ENCODE measurements at places on chromosomes 1 and 21.

DNA sequence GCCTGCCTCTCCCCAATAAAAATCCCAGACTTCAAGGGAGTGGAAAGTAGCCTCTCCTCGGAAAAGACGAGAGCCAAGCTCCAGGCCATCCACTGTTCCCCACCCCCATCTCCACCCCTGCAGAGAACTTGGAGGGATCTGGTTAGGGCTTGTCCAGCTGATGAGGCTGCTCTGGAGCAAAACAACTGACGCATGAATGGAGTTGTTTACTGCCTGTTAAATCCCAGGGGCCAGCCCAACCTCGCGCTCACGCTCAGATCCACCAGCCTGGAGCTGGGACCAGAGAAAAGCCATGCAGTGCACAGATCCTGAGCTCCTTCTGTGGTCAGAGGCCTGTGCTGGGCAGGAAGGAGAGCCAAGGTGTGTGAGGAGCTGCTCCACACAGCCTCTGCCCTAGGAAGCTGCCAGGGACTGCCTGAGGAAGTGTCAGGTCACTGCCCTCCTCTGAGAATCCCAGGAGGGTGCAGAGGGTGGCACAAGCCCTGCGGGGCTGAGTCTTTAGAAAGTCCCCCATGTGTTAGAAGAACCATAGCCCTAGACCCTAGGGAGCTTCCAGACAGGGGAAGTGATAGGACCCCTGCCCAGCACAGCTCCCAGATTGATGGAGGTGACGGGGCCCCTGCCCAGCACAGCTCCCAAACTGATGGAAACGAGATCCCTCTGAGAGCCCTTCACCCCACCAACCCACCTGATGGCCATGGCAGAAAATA lies 109.0 kb upstream of the IPO9 start:
- DNase-seq: peak; percentile 46
- no peak overlapping the region for H3K4me3 ChIP-seq

DNA sequence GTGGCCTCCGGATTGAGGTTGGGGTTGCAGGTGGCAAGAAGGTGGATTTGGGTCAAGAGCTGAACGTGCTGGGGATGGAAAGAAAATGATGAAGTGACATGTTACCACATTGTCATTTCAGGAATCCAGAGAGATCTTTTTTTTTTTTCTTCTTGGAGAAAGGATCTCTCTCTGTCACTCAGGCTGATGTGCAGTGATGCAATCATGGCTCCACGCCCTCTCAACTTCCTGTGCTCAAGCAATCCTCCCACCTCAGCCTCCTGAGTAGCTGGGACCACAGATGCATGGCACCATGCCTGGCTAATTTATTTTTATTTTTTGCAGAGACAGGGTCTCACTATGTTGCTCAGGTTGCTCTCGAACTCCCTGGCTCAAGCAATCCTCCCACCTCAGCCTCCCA lies 80.6 kb downstream of the GON4L start:
- no peaks in the 10 kb centered on the region for H3K4me1 ChIP-seq
- H3K4me3 ChIP-seq: no peak overlapping the region
- peaks cover 8% of the 10 kb centered on the region for H3K36me3 ChIP-seq
- no peak for DNase-seq
- no peaks in the 10 kb centered on the region for H3K27me3 ChIP-seq

DNA sequence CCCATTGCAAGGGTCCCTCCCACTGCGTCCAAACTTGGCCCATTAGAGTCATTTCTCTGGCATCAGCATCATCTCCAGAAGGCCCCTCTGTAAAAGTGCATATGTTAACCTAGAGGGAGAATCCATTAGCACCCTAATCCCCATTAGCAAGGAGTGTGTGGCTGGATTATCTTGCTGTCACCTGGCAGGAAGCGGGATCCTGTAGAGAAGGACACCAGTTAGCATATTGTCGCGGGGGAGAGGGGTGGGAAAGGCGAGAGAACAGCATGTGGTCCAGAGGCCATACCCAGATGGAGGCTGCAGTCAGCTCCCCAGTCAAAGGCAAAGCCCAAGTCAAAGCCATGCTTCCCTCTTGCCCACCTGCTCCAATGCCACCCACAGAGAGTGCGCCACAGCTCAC lies 64.0 kb downstream of the OLIG1 start:
- no peaks in the 10 kb centered on the region for H3K4me1 ChIP-seq
- no peaks in the 10 kb centered on the region for H3K36me3 ChIP-seq
- no peaks in the 10 kb centered on the region for H3K27me3 ChIP-seq
- H3K4me3 ChIP-seq: no peak overlapping the region
- DNase-seq: no peak

DNA sequence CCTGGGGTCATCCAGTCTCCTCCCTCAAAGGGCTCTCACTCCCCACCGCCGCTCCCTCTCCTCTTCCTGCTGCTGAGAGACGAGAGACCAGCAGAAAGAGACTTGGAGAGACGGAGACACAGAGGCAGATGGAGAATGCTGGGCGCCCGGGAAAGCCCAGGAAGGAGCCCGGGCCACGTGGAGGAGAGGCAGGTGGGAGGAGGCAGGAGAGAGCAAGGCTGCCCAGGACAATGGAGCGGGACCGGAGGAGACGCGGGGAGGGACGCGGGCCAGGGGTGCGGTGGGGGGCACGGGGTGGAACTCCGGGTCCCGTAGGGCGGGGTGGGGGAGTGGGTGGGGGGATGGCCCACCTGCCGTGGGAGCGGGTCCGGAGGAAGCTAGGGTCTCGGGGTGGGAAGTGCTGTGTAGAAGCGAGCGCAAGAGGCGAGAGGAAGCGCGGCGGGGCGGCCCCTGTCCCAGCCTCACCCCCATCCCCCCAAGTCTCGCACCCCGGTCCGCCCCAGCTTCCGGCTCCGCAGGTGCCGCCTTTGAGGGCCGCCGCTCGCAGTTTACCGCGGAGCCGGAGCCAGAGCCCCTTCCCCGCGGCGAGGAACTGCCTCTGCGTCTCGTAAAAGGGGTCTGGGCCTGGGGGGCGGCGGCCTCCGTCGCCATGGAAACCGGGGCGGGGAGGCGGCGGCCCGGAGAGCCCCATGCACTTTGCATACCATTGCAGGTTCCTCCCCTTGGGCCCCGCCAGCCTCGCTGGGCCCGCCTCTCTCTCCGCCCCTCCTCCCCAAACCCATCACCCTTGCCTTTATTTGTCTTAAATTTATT lies 11.7 kb upstream of the EPHA2 start:
- H3K27ac ChIP-seq: peak overlapping the region; percentile 37
- no peak overlapping the region for H3K4me3 ChIP-seq
- peak; percentile 51 for DNase-seq
- no peaks in the 10 kb centered on the region for H3K36me3 ChIP-seq
- H3K4me1 ChIP-seq: peaks cover 27% of the 10 kb centered on the region

DNA sequence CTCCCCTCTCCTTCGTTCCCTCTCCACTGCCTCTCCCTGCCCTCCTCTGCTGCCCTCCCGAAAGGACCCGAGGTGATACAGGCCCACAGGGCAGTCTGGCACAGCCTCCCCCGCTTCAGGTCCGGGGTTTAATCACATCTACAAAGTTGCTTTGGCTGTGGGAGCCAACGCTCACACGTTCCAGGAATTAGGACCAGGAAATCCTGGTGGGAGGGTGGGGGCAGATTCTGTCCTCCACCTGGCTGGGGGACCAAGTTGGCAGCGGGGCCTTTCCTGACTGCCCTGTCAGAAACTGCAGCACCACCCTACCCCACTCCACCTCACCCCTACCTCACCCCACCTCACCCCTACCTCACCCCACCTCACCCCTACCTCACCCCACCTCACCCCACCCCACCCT lies 95.1 kb downstream of the WDR4 start:
- H3K4me1 ChIP-seq: peaks cover 14% of the 10 kb centered on the region
- DNase-seq: no peak
- H3K27me3 ChIP-seq: no peaks in the 10 kb centered on the region
- H3K36me3 ChIP-seq: no peaks in the 10 kb centered on the region
- no peak overlapping the region for H3K4me3 ChIP-seq

DNA sequence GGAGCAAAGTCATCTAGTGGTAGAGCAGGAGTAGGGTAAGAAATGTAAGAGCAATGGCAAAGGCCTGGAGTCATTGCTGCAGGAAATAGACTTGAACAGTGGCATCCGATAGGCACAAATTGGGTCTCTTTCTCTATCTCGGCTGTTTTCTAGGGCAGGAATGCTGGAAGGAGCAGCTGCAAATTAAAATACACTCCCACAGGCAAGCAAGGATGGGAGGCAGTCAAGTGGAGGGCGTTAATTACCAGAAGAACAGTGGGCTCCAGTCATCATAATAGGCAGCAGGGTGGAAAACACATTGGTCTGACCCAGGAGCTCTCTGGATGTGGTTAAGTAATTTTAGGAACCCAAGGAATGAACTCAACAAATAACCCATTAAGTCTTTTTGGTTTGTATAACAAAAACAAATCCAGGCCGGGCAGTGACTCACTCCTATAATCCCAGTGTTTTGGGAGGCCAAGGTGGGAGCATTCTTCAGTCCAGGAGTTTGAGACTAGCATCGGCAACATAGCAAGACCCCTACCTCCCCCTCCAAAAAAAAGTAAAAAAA lies 7.8 kb upstream of the TDRD5 start:
- H3K4me3 ChIP-seq: no peak overlapping the region
- H3K4me1 ChIP-seq: peaks cover 15% of the 10 kb centered on the region
- no peaks in the 10 kb centered on the region for H3K36me3 ChIP-seq
- H3K27me3 ChIP-seq: no peaks in the 10 kb centered on the region

DNA sequence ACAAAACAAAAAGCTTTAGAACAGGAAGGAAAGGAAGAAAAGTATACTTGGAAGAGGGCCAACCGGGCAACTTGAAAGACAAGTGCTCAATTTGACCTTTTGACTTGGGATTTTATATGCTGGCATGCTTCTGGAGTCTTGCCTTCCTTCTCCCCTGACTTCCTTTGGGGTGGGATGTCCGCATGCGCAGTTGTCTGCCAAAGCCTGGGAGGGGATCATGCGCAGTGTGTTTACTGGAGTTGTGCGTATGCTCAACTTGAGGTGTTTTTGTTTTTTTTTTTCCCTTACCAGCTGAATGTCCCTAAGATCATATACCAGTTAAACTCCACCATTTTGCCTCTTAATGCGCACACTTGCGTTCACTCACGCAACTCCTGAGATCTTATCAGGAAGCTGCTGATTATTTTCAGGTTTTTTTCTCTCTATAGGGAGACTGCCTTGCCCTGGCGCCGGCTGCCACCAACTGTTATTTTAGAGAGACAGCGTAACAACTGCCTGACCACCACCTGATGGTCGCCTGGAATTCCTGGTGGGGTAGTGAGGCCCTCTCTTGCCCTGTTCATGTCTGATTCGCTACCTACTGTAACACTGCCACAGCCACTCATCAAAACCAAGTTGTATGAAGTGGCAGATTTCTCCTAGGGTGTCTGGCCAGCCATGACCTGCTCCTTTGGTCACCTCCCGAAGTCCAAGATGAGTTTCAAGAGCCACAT lies 138.7 kb upstream of the ZNF644 start:
- no peak overlapping the region for H3K4me3 ChIP-seq
- H3K27me3 ChIP-seq: no peaks in the 10 kb centered on the region
- no peak for DNase-seq
- H3K36me3 ChIP-seq: no peaks in the 10 kb centered on the region
- no peaks in the 10 kb centered on the region for H3K4me1 ChIP-seq
- H3K27ac ChIP-seq: no peak overlapping the region

- H3K27me3 ChIP-seq: no peaks in the 10 kb centered on the region
- peaks cover 12% of the 10 kb centered on the region for H3K4me1 ChIP-seq
- no peak for DNase-seq
- H3K4me3 ChIP-seq: no peak overlapping the region
Measured at GRCh38 chr1:91685994-91686393, 185.3 kb downstream of the CDC7 start.

- H3K27ac ChIP-seq: no peak overlapping the region
- no peak for DNase-seq
- H3K4me1 ChIP-seq: no peaks in the 10 kb centered on the region
- H3K27me3 ChIP-seq: no peaks in the 10 kb centered on the region
Measured at GRCh38 chr1:156804572-156805243, 11.9 kb downstream of the SH2D2A start.

DNA sequence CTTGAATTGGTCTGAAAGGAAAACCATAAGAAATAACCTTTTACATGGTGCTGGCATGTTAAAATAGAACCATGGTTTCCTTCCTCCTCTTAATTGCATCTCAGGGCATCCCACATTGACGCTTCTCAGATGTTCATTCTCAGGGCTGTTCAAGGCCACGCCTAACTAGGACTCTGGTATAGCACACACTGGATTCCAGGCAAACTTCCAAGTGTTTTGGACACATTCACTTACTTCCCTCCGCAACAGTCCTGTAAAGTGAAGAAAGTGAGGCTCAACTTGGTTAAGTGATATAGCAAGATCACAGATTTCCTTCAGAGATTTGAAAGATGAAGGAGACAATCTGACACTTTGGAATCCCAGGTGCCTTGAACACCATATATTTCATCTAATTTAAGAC lies 244.8 kb downstream of the DUSP10 start:
- no peak overlapping the region for H3K4me3 ChIP-seq
- H3K36me3 ChIP-seq: no peaks in the 10 kb centered on the region
- no peak overlapping the region for H3K27ac ChIP-seq

GRCh38 chr1:60866226-60866900 lies 216.0 kb upstream of the NFIA start:
- H3K4me1 ChIP-seq: no peaks in the 10 kb centered on the region
- H3K4me3 ChIP-seq: no peak overlapping the region
- DNase-seq: no peak
- H3K36me3 ChIP-seq: no peaks in the 10 kb centered on the region
- peak overlapping the region; percentile 33 for H3K27ac ChIP-seq
- no peaks in the 10 kb centered on the region for H3K27me3 ChIP-seq

- no peaks in the 10 kb centered on the region for H3K27me3 ChIP-seq
- DNase-seq: no peak
- H3K4me1 ChIP-seq: no peaks in the 10 kb centered on the region
- no peaks in the 10 kb centered on the region for H3K36me3 ChIP-seq
- no peak overlapping the region for H3K27ac ChIP-seq
Measured at GRCh38 chr1:168568346-168568745, 8.1 kb upstream of the XCL1 start.

- H3K4me3 ChIP-seq: no peak overlapping the region
- no peak for DNase-seq
- H3K27me3 ChIP-seq: no peaks in the 10 kb centered on the region
- no peaks in the 10 kb centered on the region for H3K36me3 ChIP-seq
Measured at GRCh38 chr21:30719401-30719800, 824 bp upstream of the KRTAP21-3 start.

DNA sequence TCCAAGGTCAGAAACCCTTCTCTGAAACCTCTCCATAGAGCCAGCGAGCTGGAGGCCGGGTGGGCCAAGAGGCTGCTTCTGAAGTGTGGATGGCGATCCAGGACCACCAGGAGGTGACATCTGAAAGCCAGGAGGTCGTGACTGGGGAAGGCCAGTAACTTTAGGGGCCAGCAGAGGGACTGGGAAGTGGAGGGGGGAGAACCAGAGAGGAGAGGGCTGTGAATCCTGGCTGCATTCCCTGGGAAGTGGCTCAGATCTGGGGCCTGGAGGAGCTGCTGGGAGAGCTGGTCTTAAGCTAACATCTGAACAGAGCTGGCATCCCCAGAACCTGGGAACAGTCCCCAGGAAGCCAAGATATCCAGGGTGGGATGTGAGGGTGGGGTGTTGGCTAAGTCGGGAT lies 11.3 kb upstream of the EPHA8 start:
- peaks cover 22% of the 10 kb centered on the region for H3K4me1 ChIP-seq
- H3K4me3 ChIP-seq: no peak overlapping the region
- no peak for DNase-seq
- H3K36me3 ChIP-seq: no peaks in the 10 kb centered on the region

DNA sequence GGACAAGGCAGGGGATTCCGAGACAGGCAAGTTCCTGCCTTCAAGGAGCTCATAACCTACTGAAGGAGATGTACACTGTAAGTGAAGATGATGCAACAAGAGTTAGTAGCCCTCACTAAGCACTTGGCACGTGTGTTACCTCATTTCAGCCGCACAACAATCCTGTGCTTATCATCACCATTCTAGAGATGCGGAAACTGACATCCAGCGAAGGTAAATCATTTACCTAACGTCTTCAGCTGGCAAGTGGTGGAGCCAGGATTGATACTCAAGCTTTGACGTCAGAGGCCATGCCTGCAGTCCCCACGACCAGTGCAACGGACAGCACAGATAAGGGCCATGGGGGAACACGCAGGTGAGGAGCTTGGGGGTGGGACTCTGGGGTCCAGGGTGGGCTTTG lies 2.9 kb upstream of the UBXN10 start:
- DNase-seq: no peak

Measured in body of pancreas (tissue), 4 donors.